ENCODE measurements at places on chromosomes 2 and 18. TPM values are rescaled to one million over a fixed set of nuclear protein-coding genes. Genes with fewer than 3 reads are reported as not detected.

Gene CYS1
- total RNA-seq, result 0.35 TPM

Gene CYP26B1
- 6.0 TPM for total RNA-seq

Gene TSPYL6
- 0.90 TPM for total RNA-seq

Gene TOGARAM2
- total RNA-seq, result 0.05 TPM

Gene IL36A
- total RNA-seq, result not detected

Gene SEH1L
- total RNA-seq, result 15.9 TPM

Gene CCDC142
- 10.8 TPM for total RNA-seq

Gene EMX1
- total RNA-seq, result 4.1 TPM

Gene PTPRN
- total RNA-seq, result 0.92 TPM

Gene PRKAG3
- not detected for total RNA-seq
